Activated T-helper 1 cell treated with anti-CD3 and anti-CD28 coated beads, Interleukin-2, amount 50 U/mL, for 16 hours (primary cell): ENCODE measurements at places on chromosomes 5 and 9.

GRCh38 chr5:77778398-77778797, 2.3 kb upstream of the TBCA start:
- no peak for DNase-seq

DNA sequence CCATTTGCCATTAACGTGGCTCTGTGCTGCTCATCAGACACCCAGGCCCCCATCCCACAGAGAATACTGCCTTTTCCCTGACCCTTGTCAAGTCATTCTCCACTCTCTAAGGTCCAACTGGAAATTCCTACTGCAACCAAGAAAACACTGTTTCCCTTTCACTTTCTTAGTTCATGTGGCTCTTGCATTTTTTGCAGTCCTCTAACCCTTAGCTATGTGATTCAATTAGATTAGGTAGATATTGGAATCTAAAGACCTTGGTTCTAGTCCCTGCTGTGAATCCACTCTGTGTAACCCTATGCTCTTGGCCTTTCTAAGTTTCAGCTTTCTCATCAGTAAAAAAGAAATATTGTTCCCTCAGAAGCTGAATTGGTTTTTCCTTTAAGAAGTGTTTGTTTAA, 649.4 kb downstream of the CCDC171 start:
- DNase-seq: no peak

DNA sequence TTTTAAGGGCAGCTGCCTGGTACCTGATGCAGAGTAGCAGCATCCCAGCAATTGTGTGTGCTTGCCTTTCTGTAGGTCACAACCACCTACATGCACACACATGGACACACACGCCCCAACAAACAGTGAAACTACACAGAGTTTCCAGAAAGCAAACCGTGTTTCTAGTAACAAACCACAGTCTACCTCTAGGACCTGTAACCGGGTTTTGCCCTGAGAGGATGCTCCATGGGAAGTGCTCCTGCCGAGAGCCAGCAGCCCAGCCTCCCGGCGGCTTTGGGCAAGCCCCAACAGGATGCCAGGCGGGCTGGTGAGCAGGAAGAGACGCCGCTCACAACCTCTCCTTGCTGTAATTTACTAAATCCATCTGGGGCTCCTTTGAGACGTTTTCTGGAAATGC, 4.1 kb upstream of the TCF7 start:
- DNase-seq: no peak

DNA sequence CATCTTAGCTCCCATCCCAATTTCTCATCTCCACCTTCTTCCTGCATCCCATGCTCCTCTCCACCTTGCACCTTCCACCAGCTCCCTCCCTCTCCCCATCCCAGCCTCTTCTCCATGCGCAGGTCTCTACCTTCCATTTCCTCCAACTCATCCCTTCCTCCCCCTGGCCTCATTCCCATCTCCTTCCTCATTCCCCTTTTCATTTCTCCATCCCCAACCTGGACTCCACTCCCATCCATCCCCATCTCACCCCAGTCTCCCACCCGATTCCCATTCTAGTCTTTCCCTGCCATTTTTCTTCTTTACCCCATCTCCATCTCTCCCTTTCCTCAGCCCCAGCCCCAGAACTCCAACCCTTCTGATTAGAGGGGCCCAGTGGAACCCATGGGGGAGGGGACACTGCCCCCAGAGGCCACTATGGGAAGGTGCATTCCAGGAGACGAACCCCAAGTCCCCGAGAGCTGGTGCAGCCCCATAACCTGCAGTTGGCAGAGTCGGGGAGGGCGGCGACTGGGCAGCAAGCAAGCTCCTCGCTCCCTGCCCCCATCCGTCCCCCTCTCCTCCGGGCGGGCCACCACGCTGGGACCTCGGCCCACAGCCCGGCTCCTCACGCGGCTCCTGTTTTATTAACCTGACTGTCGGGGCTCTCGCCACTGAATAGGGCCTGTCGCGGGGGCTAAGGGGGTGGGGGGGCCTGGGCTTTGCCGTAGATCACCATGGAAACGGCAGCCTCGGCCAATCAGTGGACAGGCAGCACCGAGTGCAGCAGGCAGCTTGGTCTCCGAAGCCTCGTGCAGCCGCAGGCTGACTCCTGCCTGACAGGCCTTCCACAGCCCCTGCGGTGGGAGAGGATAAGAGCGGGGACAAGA, 66.7 kb downstream of the PCDH1 start:
- no peak for DNase-seq

DNA sequence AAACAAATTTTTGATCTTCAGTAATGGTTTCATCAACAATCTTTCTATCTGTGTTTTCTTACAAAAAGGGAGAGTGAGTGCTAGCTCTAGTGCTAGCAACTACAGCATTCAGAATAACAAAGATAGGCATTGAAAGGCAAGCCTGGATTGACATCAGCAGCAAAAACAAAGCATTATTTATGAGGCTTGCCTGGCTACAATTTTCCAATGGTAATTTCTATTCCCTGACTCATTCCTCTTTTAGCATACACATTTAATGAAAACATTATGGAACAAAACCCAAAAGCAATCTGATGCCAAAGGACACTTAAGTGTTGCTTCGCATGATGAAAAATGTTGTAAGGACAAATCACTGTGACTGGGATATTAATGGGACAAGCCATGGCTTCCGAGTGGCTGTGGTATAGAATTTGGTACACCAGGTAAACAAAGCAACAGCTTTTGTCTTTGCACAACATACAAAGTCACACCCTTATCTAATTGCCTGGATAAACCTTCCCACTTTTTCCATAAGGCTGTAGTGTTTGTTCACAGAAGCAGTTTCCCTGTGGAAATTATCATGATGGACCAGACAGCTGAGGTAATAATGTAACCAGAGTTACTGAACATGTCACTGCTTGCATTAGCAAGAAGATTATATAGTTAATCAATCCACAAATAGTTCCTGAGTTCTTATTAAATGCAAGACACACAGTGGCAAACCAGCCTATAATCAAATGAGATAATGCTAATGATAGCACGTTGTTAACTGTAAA, 179.8 kb upstream of the EDIL3 start:
- no peak for DNase-seq

DNA sequence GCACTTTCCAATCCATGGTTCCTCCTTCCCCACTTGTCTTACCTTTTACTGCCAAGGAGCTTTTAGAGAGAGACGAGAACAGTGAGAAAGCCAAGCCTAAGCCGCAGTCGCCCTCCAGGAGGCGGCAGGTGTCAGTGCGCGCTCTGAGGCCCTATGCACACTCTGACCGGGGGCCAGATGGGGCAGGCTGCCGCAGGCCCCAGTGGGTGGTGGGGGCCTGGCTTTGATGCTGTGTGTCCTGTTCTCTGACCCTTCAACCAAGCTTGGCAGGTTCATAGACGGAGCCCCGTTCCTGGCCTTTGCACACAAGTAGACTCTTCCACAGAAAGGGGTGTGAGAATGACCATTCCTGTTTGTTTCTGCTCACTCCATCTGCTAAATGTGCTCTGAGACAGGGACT, 77.3 kb downstream of the WNK2 start:
- no peak for DNase-seq

- no peak for DNase-seq
Observed at GRCh38 chr5:53219610-53220009, 110.1 kb upstream of the MOCS2 start.

DNA sequence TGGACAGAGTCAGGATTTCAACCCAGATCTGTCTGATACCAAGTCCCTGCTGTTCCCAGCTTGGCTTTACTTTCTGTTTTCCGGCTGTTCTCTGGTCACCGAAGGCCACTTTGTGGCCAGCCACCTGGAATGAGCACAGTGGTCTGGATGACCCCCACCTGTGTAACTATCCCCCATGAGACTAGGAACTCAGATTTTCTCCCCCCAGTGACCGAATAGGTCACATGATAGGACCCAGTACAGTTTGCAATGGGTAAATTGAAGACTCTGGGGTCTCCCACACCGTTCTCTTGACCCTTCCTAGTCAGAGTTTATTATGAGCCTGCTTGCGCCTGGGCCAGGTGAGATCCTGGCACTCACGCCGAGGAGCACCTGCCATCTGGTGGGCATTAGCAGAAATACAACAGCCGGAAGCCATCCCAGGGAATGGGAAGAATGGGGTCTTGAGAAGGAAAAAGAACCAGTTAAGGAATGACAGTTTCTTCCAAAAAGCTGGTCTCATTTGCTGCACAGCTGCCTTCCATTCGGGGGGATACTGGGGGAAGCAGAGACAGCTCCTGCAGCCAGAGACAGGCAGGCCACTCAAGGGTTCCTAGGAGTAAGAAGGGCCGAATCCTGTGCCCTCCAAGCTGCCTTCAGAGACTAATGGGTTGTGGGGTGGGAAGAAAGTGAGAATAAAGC, 7.1 kb downstream of the PHYHD1 start:
- peak; percentile 22 for DNase-seq

- no peak for DNase-seq
Observed at GRCh38 chr5:175823731-175824525, 47.5 kb upstream of the CPLX2 start.
